ENCODE measurements at places on chromosomes 12 and 14.

- DNase-seq: no peak
Measured at GRCh38 chr12:43285159-43285598, 266.8 kb downstream of the ADAMTS20 start.

GRCh38 chr14:32823706-32824105 lies 115.0 kb upstream of the NPAS3 start:
- no peak for DNase-seq

DNA sequence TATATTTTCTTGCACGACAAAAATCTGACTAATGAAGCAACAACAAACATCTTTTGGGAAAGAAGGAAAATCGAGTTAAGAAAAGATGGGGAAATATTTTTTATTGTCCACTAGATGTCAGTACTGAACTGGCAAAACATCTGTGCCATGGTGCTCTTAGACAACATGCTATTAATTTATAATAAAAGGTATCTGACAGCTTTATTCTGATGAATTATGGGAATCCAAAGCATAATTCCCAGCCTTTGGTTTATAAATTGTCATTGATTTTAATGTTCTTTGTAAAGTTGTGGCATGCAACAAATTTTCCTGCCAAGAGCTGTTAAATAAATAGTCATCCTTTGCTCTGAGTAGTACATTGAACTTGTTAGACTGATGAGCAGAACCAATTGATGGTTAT lies 231.2 kb downstream of the ETNK1 start:
- DNase-seq: no peak

DNA sequence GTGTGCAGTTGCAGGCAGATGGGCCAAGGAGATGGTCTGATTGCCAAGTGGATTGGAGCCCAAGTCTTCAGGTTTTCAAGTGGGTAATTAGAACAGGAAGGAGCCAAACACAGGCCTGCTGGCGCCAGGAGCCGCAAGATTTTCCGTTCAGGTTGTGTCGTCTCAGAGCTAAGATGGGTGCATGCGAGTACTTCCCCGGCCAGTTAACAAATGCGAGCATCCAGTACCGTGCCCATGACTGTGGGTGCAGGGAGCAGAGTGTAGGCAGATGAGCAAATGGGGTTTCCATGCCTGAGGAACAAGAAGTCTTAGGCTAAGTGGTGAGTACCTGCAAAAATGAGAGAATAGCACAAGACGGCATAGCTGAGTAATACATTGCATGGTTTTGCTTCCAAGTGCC lies 90.5 kb downstream of the CHST11 start:
- DNase-seq: no peak

DNA sequence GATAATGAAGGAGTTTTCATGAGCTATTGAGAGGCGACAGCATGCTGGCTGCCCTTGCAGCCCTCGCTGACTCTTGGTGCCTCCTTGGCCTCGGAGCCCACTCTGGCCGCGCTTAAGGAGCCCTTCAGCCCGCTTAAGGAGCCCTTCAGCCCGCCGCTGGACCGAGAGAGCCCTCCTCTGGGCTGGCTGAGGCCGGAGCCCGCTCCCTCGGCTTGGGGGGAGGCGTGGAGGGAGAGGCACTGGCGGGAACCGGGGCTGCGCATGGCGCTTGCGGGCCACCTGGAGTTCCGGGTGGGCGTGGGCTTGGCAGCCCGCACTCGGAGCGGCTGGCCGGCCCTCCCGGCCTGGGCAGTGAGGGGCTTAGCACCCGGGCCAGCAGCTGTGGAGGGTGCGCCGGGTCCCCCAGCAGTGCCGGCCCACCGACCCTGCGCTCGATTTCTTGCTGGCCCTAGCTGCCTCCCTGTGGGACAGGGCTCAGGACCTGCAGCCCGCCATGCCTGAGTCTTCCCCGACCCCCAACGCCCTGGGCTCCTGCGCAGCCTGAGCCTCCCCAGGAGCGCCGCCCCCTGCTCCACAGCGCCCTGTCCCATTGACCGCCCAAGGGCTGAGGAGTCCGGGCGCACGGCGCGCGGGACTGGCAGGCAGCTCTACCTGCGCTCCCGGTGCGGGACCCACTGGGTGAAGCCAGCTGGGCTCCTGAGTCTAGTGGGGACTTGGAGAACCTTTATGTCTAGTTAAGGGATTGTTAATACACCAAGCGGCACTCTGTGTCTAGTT lies 20.1 kb upstream of the PAWR start:
- no peak for DNase-seq

DNA sequence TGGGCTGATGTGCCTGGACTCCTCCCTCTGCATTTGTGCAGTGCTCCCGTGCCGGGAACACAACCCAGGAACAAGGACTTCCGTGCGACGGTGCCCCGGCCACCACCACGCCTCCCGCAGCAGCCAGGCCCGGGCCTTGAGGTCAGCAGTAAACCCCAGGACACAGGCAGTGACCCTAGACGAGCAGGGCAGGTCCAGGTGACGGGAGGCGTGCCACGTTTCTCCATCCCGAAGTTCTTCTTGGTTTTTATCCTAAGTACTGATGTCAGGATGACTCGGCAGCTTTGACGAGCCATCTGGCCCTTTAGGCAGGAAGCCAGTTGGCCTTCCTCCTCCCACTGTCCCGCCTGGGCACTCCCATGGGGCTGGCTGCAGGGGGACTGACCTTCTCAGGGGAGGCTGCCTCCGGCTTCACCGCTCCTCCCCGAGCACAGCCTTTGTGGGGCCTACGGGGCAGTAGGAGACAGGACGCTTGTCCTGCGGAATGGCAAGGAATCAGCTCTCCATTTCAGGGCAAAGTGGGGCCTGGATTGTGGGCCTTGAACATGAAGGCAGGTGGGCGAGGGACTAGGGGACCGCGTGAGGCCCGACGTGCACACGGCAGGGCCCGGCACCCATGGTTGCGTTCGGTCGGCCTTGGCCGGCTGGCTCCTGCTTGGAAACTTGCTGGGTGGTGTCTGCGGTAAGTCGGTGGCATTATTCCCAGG lies 94.1 kb downstream of the FBXL14 start:
- peak; percentile 18 for DNase-seq

All from SHP77 treated with DMSO at 0.1 percent for 48 hours (cell line).